Daoy (cell line): ENCODE measurements at places on chromosomes 7 and 10.

DNA sequence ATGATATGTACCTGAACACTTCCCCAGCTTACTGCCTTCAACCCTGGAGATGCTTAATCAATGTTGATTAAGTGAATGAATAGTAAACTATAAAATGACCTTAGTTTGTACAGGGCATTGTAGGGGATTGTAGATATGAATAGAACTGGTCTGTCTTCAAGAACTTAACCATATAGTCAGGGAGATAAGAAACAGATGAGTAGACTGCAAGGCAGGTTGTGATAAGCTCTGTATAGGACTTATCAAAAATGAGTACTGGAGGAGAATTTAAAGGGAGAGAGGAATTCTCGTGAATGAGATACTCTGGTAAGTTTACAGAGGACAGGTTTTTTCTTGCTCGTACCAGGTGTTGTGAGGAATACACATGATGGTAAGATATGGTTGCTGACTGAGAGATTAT lies 27.6 kb downstream of the SGPL1 start:
- DNase-seq: no peak

DNA sequence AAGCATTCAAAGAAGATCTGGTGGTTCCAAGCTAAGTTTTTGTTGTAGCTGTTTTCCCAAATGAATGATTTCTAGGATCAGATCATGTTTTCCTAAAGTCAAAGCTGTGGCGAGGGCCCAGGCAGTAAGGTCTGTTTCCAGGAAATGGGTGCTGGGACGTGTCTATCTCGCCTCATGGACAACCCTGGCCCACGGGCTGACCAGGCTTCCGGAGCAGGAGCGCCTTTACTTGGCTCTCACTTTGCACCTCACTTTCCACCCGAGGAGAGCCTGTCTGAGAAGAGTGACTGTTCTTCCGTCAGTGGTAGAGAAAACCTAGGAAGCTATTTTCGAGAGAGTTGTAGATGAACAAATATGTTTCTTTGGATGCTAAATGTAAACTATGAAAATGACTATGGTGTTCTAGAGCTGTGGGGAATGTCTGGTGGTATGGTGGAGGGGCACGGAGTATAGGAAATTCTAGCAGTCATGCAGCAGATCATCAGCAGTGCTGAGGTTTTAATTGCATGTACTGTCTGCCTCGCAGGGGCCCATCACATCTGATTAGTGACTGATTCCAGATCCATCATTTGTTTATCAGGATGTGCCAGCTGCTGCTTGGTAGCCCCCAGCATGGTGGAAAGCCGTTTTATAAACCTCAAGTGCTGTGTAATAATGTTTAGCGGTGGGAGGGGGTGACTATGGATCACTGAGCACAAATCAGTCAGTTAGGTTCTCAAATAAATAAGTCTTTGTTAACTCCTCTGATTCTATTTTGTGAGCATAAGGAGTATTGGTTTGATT lies 66.6 kb downstream of the VWC2 start:
- DNase-seq: no peak

DNA sequence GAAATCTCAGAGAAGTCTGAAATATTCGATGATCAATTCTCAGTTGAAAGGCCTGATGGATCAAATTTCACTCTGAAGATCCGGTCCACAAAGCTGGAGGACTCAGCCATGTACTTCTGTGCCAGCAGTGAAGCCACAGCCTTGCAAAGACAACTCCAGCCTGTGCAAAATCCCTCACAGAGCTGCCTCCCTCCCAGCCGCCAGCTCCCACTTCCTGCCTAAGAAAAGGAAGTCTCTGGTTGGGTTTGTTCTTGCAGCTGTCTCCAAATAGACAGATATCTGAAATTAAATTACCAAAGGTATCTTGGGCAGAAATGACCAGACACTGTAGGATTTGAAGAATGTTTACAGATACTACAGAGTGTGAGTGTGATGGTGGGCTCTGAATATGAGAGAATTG lies 43.4 kb upstream of the PRSS58 start:
- DNase-seq: no peak

DNA sequence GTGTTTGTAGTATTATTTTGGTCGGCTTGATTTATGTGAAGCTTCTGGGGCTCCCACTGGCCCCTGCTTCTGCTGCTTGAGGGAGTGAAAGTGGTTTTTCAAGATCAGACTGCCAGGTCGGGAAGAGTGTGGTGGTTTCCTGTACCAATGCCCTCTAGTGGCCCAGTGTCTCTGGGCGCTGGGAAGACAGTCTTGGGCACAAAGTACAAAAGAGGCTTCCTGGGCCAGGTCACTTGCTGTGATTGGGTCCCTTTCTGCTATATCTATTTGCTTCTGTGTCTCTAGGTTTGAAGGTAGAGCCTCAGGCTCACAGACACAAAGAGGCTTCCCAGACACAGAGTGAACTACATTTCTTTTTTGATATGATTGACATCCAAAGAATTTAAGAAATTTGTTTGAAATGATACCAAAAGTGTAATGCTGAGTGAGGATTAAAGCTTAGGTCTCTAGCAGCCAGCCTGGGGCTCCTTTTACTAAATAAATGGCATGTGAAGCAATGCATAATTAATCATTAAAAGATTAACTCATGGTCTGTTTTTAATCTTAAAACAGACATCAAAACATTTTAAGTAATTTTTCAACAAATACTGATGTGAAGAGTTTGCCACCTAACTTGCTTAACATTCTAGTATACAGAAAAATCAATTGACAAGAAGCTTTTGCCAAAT lies 36.3 kb downstream of the ABCB1 start:
- DNase-seq: peak; percentile 36

GRCh38 chr7:151736403-151736909 lies 140.5 kb downstream of the PRKAG2 start:
- DNase-seq: peak; percentile 94

DNA sequence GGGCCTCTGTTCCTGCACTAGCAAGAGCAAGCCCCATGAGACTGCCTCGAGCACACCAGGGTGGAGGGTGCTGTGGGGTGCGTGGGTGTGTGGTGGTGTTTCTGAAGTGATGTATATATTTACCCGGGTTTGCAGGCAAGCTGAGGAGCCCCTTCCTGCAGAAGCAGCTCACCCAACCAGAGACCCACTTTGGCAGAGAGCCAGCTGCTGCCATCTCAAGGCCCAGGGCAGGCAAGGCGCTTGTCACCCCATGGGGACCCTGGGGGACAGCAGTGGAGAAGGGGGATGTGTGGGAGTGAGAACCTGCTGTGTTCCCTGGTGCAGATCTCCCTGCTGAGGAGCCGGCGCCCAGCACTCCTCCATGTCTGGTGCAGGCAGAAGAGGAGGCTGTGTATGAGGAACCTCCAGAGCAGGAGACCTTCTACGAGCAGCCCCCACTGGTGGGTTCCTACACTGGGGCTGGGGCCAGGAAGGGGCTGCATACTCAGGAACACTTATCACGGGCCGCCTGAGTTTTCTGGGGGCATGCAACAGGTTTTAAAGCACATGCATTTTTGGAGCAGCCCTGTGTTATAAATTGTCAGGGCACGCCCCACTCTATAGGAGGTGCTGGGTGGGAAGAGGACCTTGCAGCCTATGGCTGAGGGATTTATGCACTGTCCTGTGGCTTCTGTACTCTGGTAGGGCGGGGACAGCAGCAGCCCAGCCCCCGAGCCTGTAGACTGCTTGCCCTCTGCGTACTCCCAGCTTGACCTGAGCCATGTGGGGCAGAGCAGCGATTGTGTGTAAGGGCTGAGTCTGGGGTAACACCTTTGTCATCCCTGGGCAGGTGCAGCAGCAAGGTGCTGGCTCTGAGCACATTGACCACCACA lies 5.9 kb downstream of the PGAM2 start:
- no peak for DNase-seq

DNA sequence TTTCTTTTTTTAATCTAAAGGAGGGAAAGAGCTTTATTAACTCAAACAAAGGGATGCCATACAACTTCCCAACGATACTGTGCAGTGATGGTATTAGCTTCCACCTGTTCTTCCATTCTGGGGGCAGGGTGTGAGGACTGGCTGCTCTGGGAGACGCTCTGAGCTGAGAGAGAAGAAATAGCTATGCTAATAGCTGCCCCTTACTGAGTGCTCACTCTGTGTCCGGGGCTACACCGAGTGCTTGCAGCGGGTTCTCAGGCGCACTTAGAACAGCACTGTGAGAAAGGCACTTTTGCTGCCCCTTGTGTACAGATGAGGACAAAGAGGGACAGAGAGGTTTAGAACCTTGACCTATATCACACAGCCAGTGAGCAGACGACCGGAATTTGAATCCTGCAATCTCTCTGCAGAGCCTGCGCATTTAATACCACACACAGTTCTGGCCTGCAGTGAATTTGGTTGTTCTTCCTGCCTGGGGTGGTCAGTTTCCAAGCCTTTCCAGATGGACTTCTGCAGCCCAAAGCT lies 142.2 kb downstream of the PLPP4 start:
- DNase-seq: no peak

- peak; percentile 44 for DNase-seq
These were observed 12.3 kb downstream of the DDC start for GRCh38 chr7:50552921-50553320.

DNA sequence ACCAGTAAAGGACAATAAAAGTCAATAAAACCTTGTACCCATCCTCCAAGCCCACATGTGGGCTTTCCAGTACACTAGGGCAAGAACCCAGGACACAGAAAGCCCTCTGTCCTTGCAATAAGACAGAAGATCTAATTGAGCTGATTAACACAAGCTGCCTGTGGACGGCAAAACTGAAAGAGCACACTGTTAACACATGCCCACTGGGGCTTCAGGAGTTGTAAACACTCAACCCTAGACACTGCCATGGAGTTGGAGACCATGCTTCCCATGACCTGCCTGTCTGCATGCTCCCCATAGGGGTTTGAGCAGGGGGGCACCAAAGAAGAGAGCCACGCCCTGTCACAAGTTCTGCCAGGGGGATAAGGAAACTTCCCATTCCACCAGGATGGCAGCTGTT lies 22.6 kb upstream of the WIPF3 start:
- DNase-seq: no peak

DNA sequence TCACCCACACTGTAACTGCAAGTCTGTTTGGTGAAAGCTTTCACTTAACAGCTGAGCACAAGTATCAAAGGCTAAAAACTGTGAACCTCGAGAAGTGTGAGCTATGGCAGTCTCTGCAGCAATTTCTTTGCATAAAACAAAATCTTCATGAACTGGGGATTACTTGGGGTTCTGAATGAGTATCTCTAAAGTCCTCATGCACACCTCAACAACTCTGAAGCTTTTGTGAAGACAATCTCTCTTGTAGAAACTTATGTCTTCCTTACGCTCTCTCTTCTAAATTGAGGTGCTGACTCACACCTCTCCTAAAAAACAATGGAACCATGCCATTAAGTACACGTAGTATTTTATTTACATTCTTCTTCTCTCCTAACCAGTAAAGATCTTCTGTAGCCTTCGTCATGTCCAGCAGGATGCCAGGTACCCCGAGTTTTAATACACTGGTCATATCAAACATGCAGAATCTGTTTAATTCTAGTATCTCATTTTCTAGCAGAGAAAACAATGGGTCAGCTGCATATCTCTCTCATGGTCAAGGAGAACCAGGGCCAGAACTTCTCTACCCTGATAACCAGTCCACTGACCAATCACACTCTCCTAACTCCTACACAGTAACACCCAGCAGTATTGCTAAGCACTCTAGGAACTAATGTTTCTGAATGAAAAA lies 76.9 kb downstream of the UBE2H start:
- peak; percentile 57 for DNase-seq
